ENCODE measurements at places on chromosomes 4 and X.

DNA sequence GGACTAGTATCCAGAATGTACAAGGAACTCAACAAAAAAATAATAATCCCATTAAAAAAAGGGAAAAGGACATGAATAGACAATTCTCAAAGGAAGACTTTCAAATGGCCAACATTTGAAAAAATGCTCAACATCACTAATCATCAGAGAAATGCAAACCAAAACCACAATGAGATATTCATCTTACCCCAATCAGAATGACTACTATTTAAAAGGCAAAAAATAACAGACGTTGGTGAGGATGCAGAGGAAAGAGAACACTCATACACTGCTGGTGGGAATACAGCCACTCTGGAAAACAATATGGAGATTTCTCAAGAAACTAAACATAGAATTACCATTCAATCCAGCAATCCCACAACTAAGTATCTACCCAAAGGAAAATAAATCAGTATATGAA lies 133.1 kb downstream of the KDR start:
- DNase-seq = no peak

GRCh38 chr4:2364654-2365053 lies 53.8 kb downstream of the ZFYVE28 start:
- peak; percentile 5 for DNase-seq

GRCh38 chr4:187172340-187172761 lies 448.7 kb upstream of the FAT1 start:
- DNase-seq = no peak

- no peak for DNase-seq
Observed at GRCh38 chr4:94175553-94176261, 32.0 kb upstream of the SMARCAD1 start.

GRCh38 chr4:142405695-142406498 lies 440.2 kb downstream of the INPP4B start:
- DNase-seq = no peak

- no peak for DNase-seq
Observed at GRCh38 chrX:72470532-72471223, 102.0 kb downstream of the HDAC8 start.

DNA sequence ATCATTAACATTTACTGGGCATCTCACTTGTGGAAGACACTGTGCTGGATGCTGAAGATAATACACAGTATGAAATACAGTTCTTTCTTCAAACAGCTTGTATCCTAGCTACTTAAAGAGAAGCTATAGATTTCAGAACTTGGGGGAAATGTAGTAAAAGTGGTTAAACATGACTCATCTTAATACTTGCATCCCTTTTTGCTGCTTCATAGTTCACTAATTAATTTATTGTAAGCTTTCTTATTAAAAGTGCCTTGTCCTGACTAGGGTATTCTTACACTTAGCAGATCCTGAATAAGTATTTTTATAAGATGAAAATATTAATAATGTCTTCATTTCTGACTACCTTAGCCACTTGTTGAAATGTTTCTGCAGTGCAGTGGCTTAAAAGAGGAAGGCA lies 132.8 kb upstream of the STIM2 start:
- DNase-seq = no peak

DNA sequence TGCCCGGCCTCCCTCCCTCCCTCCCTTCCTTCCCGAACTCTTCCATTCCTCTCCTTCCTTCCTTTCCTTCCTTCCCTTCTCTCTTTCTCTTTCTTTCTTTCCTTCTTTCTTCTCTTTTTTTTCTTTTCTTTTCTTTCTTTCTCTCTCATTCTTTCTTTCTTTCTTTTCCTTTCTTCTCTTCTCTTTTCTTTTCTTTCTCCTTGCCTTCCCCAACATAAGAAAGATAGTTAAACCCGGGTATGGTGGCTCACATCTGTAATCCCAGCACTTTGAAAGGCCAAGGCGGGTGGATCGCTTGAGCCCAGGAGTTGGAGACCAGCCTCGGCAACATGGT lies 25.4 kb downstream of the NSD2 start:
- no peak for DNase-seq

GRCh38 chrX:15749642-15750610 lies 11.9 kb downstream of the CA5B start:
- no peak for DNase-seq

DNA sequence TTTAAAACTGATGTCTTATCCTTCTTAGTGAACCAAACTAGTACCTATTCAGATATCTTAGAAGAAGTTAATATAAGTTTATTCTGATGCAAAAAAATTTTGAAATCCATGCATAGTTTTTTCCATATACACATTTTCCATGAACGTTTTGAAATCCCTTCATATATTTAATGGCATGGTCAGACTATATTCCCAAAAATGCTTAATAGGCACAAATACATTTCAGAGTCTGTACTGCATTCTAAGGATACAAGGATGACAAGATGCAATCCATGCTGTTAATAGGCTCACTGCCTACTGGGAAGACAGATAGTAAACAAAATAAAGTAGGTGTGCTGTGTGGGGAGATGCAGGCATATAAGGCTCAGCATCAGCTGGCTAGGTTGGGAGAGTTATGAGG lies 33.2 kb downstream of the PROM1 start:
- DNase-seq = no peak

- DNase-seq = no peak
Observed at GRCh38 chr4:136306361-136306760, 1225.9 kb downstream of the PCDH18 start.

DNA sequence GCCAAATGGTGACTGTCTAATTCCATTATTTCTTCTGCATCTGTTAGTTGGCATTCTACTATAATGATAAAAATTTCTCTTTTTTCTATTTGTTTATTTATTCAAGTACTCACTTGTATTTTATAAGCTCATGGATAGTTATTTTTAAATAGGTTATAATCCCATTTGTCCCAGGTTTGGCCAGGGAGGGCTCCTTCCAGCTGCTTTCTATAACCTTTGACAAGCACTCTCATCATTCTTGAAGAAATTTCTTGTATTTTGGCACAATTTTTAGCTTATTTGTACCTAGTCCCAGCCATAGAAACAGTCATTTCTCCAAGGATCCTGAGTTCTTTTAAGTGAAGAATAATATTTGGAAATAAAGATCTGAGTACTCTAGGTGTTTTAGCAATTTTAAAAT lies 1038.6 kb upstream of the AGA start:
- no peak for DNase-seq

GRCh38 chr4:86974551-86974994 lies 39.8 kb downstream of the AFF1 start:
- DNase-seq = no peak

- no peak for DNase-seq
Observed at GRCh38 chr4:158033416-158034120, 139.3 kb downstream of the GASK1B start.

GRCh38 chr4:140070366-140070765 lies 83.6 kb downstream of the MAML3 start:
- no peak for DNase-seq

- DNase-seq = no peak
Observed at GRCh38 chr4:172844556-172844955, 324.1 kb upstream of the GALNT7 start.

DNA sequence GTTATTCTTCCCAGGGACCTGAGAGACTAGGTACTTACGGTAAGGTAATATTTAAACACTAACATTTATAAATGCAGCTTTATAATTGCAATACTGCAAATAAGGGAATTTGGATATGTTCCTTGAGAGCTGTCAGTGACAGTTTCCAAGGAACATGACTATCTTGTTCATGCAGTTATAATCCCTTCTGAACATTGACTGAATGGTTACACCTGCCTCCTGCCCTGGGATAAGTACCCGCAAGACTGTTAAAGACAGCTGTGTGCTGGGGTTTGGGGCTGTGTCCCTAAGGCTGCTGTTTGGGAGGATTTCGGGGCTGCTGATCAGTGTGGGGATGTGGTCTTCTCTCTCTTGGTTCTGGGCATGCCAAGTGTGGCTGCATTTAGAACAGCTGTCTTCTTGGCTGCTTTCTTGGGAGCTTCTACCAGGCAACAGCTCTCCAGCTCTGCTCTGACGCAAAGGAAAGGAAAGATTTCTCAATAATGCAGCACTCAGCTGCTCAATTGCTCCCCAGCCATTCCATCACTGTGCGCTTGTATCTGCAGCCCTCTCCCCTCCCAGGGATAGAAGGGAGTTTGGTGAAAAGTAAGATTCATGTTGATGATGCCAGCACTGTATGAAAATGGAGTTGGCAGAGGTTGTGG lies 298.8 kb upstream of the TAPT1 start:
- no peak for DNase-seq

DNA sequence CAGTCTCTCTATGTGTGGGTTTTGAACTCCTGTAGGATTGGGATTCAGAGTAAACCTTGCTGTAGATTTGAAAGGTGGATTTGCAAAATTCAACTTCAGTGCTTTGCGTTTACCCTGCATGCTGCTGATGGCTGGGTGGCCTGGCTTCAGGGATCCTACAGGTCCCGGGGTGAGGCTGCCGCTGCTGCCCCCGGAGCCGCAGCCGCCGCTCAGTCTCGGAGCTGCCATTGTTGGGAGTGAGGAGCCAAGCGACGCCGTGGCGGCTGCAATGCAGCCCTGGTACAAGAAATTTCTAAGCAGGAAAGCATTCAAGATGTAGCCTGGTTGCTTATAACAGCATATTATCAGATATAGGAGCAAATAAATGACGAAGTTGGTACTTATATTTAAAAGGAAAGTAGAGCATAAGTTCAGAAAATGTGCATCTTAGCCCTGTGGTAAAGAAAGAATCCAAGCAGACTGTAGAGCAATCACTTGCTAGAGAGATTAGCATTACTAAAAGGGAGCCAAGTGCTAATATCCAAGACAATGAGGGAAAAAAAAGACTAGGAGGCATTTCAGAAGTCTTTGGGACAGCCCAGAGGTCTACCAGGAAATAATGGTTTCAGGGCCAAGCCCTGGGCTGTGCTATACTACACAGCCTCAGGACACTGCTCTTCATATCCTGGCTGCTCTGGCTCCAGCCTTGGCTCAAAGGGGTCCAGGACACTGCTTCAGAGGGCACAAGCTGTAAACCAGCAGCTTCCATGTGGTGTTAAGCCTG lies 36.9 kb upstream of the CHIC1 start:
- no peak for DNase-seq

- no peak for DNase-seq
Observed at GRCh38 chrX:150299579-150299978, 63.5 kb upstream of the MAMLD1 start.

DNA sequence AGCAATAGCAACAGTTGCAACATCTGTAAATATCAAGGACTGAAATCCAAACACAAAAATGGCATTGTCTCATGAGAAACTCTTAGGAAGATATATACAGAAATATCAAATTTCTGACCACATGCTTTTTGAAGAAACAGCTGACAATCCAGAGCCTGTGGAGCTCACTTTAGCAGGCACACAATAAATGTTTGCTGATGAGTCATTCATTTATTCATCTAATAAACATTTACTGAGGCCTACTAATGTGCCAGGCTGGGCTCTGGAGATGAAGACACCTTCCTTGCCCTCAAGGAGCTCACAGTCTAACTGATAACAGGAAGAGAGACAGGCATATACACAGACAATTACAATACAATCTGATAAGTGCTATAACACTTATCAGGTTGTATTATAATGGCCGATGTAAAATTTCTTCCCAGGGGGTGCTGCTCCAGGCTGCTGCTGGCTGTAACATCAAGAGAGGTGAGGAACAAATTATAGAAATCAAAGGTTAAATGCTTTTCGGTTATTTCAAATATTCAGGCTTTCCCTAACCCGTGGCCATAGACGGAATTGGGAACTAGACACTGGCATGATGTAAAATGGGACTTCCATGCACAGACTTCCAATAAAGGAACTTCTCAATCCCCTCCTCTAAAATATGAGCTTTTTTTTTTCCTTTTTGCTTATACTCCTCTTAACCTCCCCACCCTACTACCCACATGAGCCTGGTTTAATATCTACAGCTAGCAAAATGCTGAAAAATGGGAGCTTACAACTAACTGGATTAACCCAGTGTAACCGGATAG lies 16.8 kb upstream of the ZCCHC13 start:
- no peak for DNase-seq

DNA sequence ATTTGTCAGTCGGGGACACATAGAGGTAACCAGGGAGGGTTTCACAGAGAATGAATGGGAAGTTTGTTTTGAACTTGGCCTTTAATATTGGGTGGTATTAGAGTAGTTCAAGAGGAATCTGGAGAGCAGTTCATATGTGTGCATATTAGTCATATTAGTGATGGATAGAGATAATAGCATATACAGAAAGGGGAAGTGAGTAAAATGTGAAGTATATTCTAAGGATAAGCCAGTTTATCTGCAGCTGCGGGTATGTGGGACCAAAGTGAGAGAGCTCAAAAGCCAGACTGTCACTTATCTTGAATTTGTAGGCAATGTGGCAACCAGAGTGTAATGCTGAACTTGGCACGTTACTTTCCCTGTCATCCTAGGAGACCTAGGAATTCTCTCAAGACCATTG lies 169.9 kb downstream of the AFF2 start:
- no peak for DNase-seq

- no peak for DNase-seq
Observed at GRCh38 chrX:138127314-138127713, 561.4 kb downstream of the ZIC3 start.

DNA sequence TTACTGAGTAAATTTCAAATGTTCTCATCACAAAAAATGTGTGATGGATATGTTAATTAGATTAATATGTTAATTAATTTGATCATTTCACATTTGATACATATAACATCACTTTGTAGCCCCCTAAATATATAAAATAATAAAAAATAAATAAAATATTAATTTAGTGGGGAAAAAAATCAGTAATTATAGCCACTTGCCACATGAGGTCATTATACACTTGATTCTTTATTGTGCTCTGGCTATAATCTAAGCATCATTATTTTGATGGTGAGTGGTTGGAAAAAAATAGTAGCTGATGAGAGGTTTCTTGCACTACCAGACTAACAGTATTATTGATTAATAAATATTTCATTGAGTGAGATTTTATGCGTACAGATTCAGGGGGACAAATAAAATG lies 57.4 kb downstream of the DCK start:
- DNase-seq = no peak

- no peak for DNase-seq
Observed at GRCh38 chr4:93788712-93789111, 39.8 kb upstream of the ATOH1 start.

- DNase-seq = no peak
Observed at GRCh38 chr4:173509036-173510001, 20.7 kb downstream of the HAND2 start.

- no peak for DNase-seq
Observed at GRCh38 chr4:77104791-77105540, 29.2 kb upstream of the CCNI start.

DNA sequence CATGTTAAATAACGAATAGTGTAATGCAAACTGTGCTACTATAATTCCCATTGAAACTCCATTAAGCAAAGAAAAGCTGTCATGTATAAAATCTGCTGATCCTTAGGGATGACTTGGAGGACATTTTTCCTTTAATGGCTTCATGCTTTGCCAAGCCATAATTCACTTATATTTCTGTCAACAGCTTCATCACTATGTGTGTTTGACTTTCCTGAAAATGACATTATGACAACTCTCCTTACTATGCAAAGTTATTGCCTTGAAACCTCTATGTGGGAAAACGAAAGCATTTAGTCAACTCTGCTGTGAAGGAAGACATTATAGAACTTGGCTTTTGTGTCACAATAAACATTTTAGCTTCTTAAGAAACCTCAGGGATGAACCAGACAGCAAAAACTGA lies 210.5 kb downstream of the GRXCR1 start:
- DNase-seq = no peak

- DNase-seq = no peak
Observed at GRCh38 chr4:102862016-102862415, 6.8 kb upstream of the CISD2 start.

Data from stimulated activated CD4-positive, alpha-beta T cell treated with anti-CD3 and anti-CD28 coated beads, Interleukin-1b, Interleukin-23, amount 100 ng/mL, for 1 hour (primary cell).